Central memory CD8-positive, alpha-beta T cell (primary cell): ENCODE measurements at places on chromosomes 7 and 10.

- H3K36me3 ChIP-seq, result peaks cover 2% of the 10 kb centered on the region
- H3K4me3 ChIP-seq, result no peak overlapping the region
- H3K4me1 ChIP-seq, result no peaks in the 10 kb centered on the region
- H3K27ac ChIP-seq, result no peak overlapping the region
- H3K27me3 ChIP-seq, result peaks cover 12% of the 10 kb centered on the region
Measured at GRCh38 chr10:86254526-86255174, 111.9 kb downstream of the GRID1 start.

- H3K27me3 ChIP-seq, result no peaks in the 10 kb centered on the region
- H3K27ac ChIP-seq, result no peak overlapping the region
- peaks cover 35% of the 10 kb centered on the region for H3K4me1 ChIP-seq
- peaks cover 7% of the 10 kb centered on the region for H3K36me3 ChIP-seq
Measured at GRCh38 chr7:150381096-150381495, 2.0 kb downstream of the ZNF775 start.

DNA sequence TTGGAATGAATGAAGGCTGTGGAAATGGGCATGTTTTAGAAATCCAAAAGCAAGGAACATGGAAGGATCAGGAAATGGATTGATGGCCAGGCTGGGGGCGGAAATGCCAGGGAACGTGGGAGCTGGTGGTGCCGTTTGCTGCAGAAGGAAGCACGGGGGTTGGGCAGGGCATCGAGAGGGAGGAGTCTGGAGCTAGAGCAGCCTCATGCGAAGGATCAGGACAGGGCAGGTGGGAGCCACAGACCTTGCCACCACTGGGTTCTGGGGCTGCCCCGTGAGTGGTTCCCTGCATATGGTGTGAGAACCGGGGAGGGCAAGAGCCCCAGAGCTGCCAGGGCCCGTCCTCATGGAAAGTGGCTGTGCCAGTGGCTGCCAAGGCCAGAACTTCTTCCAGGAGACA, 193.8 kb upstream of the ZNF32 start:
- no peak overlapping the region for H3K27ac ChIP-seq
- H3K36me3 ChIP-seq, result no peaks in the 10 kb centered on the region
- H3K27me3 ChIP-seq, result no peaks in the 10 kb centered on the region
- no peak overlapping the region for H3K4me3 ChIP-seq
- peaks cover 23% of the 10 kb centered on the region for H3K4me1 ChIP-seq

GRCh38 chr10:19816411-19817230, at the start of gene PLXDC2:
PLXDC2 (plus strand) TSS chr10:19816432.
- peaks cover 5% of the 10 kb centered on the region for H3K4me1 ChIP-seq
- H3K27ac ChIP-seq, result no peak within 1 kb of the TSS
- peaks cover 2% of the 10 kb centered on the region for H3K36me3 ChIP-seq
- peaks cover 34% of the 10 kb centered on the region for H3K27me3 ChIP-seq
- DNase-seq, result no peak
- no peak within 1 kb of the TSS for H3K4me3 ChIP-seq

- peaks cover 12% of the 10 kb centered on the region for H3K4me1 ChIP-seq
- no peak for DNase-seq
- H3K27ac ChIP-seq, result no peak overlapping the region
- H3K4me3 ChIP-seq, result no peak overlapping the region
- H3K27me3 ChIP-seq, result peaks cover 72% of the 10 kb centered on the region
Measured at GRCh38 chr7:157628456-157628855, 291.7 kb downstream of the DNAJB6 start.

DNA sequence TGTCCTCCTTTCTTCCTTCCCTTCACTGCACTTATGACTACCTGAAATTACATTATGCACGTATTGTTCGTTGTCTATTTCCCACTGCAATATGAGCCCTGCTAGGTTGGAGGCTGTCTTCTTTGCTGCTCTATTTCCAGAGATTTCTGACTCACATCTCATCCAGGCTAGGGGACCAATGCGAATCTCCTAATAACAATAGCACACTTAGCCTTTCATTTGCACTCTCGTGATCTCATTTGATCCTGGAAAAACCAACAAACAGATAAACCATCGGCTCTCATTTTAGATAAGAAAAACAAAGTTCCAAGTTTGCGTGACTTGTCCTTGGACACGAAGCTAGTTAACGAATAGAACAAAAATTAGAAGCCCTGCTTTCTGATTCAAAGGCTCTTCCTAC, 1.4 kb downstream of the ZNF438 start:
- peaks cover 10% of the 10 kb centered on the region for H3K36me3 ChIP-seq
- H3K4me1 ChIP-seq, result no peaks in the 10 kb centered on the region
- no peaks in the 10 kb centered on the region for H3K27me3 ChIP-seq
- no peak overlapping the region for H3K4me3 ChIP-seq
- no peak overlapping the region for H3K27ac ChIP-seq
- DNase-seq, result no peak

- no peaks in the 10 kb centered on the region for H3K27me3 ChIP-seq
- no peaks in the 10 kb centered on the region for H3K4me1 ChIP-seq
- no peak for DNase-seq
- no peak overlapping the region for H3K4me3 ChIP-seq
- H3K36me3 ChIP-seq, result no peaks in the 10 kb centered on the region
- H3K27ac ChIP-seq, result no peak overlapping the region
Measured at GRCh38 chr7:155913291-155913690, 101.0 kb upstream of the SHH start.

- no peak for DNase-seq
- H3K27ac ChIP-seq, result peak overlapping the region; percentile 87
- H3K27me3 ChIP-seq, result no peaks in the 10 kb centered on the region
- H3K36me3 ChIP-seq, result peaks cover 18% of the 10 kb centered on the region
- peak overlapping the region; percentile 88 for H3K4me3 ChIP-seq
Measured at GRCh38 chr7:106864298-106865081, 592 bp upstream of the PIK3CG start.

DNA sequence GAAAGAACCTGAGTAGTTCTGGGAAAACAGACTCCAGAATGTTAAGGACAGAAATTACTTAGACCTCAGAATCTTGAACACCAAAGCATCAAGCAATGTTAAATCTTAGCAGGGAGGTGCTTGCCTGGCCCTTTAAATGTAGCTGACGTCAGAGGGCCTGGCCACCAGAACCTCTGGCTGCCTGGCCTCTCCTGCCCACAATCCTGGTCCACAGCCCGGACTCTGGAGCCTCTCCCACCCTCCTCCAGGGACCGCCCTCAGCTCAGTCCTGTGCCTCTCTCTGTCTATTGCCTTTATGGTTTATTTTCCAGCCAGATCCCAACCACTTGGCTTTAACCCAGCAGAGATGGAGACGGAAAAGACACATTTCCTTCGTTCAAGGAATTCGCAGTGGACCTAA, 42.2 kb upstream of the EGR2 start:
- DNase-seq, result no peak
- H3K27me3 ChIP-seq, result no peaks in the 10 kb centered on the region
- peaks cover 2% of the 10 kb centered on the region for H3K36me3 ChIP-seq
- H3K4me3 ChIP-seq, result no peak overlapping the region

DNA sequence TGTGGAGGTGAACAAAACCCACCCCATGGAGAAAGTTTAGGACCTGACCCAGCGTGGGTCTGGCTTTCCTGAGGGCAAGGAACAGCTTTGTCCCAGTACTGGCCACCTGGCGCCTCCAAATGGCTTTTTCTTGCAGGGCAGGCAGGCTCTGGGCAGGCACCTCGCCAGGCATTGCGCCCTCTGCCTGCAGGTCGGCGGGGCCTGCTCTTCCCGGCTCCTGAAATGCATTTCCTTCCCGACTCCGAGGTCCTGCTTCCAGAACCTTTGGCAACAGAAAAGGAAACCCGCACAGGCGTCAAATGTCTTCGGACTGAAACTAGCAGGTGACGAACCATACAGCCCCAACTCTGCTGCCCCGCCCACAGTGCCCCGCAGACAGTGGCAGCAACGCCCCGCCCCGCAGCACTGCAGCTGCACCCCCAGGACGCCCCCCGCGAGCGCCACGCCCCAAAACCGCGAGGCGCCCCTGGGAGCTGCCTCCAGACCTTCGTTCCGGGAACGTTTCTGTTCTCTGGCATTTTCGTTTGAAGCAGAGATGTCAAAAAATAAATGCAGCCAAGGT, 65.5 kb downstream of the C10orf143 start:
- no peaks in the 10 kb centered on the region for H3K36me3 ChIP-seq
- H3K27ac ChIP-seq, result no peak overlapping the region

DNA sequence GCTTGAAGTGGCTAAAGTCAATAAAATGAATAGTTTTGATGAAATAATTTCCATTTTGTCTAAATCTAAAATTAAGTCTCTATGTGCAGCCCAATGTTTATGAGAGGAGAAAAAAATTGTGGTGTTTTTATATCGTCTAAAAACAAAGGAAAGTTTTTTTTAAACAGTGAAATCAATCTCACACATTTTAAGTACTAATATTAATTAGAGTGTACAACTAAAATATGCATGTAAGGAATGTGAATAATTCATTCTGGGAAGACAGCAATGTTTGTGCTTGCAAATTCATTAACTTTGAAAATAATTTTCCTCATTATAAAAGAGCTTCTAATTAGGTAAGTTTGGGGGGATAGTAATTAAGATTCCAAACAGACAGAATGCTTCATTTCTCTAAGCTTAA, at the start of gene NPVF:
NPVF (minus strand) TSS at position 101 of the 400 bp plus-strand sequence; CDS start at position 54, 47 bp downstream.
- H3K27me3 ChIP-seq, result peaks cover 80% of the 10 kb centered on the region
- H3K4me3 ChIP-seq, result no peak within 1 kb of the TSS
- no peaks in the 10 kb centered on the region for H3K36me3 ChIP-seq

GRCh38 chr7:98852826-98853225, 17.0 kb downstream of the TMEM130 start:
- no peak for DNase-seq
- no peak overlapping the region for H3K27ac ChIP-seq
- no peaks in the 10 kb centered on the region for H3K4me1 ChIP-seq
- peaks cover 12% of the 10 kb centered on the region for H3K27me3 ChIP-seq
- H3K36me3 ChIP-seq, result no peaks in the 10 kb centered on the region
- H3K4me3 ChIP-seq, result no peak overlapping the region

DNA sequence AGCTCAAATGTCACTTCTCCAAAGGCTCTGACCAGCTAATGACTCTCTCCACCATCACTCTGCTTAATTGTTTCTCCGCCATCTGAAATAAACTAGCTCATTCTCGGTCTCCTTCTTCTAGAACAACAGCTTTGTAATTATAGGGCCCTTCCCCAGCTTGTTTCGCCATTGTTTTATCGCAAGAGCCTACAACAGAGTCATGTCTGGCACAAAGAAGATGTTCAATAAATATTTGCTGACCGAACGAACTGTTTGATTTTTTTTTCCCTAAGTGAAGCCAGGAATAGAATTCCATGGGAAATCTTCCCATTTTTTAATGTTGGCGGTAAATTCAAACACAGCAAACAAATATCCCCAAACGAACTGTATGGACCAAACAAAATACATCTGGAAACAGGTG, 63.8 kb upstream of the NMT2 start:
- H3K4me3 ChIP-seq, result no peak overlapping the region
- no peaks in the 10 kb centered on the region for H3K27me3 ChIP-seq
- DNase-seq, result no peak
- no peaks in the 10 kb centered on the region for H3K36me3 ChIP-seq
- no peaks in the 10 kb centered on the region for H3K4me1 ChIP-seq
- H3K27ac ChIP-seq, result no peak overlapping the region
